ENCODE measurements at places on chromosomes 11 and 22.

DNA sequence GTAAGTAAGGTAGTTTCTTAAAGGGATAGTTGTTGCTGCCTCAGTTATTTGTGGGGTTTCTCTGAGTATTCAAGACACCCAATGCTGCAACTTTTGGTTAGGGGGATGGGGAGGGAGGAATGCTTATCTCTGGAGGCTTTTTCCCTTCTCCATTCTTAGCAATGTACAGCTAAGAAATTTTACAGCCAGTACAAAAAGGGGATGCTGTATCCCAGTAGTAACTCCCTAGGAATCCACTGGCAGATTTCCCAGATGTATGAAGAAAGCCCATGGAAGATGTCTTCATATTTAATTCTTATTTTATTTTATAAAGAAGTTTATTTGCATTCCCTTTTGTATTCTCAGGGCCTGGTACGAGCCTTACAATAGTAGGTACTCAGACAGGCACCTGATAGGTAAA lies 154.8 kb downstream of the ENTHD1 start:
- DNase-seq = no peak

DNA sequence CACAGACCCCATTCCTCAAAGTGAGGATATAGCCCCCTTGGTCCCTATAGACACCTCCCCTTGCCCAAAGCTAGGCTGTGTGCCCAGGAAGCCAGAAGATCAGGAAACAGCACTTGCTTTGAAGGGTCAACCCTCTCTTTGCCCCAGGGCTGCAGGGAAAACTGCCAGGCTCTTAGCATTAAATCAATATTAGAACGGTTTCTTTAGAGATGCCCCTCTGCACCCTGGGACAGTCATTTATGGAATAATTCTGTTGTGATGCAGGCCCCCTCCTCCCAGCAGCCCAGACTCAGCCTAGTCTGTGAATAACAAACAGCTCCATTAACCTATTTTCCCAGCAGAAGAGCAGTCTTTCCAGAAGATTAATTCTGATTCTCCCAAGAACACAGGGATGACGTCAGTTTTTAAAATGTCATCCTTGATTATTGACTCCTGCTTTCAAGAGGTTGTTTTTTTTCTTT lies 11.6 kb upstream of the CAPN5 start:
- DNase-seq = peak; percentile 32

- DNase-seq = no peak
Measured at GRCh38 chr11:10026514-10026913, 267.5 kb downstream of the SBF2 start.

- DNase-seq = no peak
Measured at GRCh38 chr22:22216450-22216959, 28.1 kb upstream of the VPREB1 start.

DNA sequence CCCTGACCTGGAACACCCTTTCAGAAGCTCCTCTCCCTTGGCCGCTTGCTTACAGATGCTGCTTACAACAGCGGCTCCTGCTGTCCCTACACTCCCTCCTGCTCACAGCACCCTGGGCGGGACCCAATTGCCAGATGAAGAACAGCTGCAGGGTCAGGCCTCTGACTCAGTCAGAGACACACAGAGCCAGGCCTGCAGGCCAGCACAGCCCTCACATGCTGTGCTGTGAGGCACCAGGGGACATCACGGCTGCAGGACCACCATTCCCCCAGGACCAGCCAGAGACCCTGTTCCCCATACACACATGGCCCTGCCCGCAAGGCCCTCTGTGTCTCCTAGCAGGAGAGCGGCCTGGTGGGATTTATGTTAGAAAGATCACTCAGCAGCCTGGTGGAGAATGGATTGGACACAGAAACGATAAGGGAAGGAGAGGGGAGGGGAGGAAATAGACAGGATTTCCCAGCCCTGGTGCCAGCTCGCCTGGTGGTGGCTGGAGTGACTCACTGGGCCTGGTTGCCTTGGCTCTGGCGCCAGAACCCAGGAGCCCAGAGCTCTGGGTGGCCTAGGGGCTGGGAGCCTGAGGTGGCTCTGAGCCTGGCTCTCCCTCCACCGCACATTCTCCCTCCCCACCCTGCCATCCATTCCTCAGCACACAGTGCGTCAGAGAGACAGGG lies 6.7 kb downstream of the CAPN5 start:
- no peak for DNase-seq

GRCh38 chr22:17829695-17830042 lies 55.4 kb upstream of the BID start:
- DNase-seq = no peak

All from H1 (cell line).